ENCODE measurements at places on chromosomes 7 and 10. TPM values are rescaled to one million over a fixed set of nuclear protein-coding genes. Genes with fewer than 3 reads are reported as not detected.

ZP3 gene
- 19.7 TPM for total RNA-seq

CNNM2 gene
- 6.5 TPM for total RNA-seq

PHYH gene
- 34.4 TPM for total RNA-seq

ICA1 gene
- 0.85 TPM for total RNA-seq

PNLIP gene
- not detected for total RNA-seq

SAMD9L gene
- total RNA-seq, result 0.72 TPM

SH2D4B gene
- not detected for total RNA-seq

Data from A549 treated with RU486 at 1 μM for 4 hours (cell line).